ENCODE measurements at places on chromosomes 2 and 18. TPM values are rescaled to one million over a fixed set of nuclear protein-coding genes. Genes with fewer than 3 reads are reported as not detected.

Gene ANKRD62
- total RNA-seq, result not detected

Gene CDH2
- total RNA-seq, result 0.23 TPM

Gene CYTIP
- total RNA-seq, result 417 TPM

Gene DQX1
- 2.3 TPM for total RNA-seq

Gene CERS6
- total RNA-seq, result 15.0 TPM

Gene CRYGD
- total RNA-seq, result not detected

Gene CXCR2
- 0.33 TPM for total RNA-seq

Gene KCNE4
- not detected for total RNA-seq

Gene GPR45
- not detected for total RNA-seq

Gene SLC4A5
- 0.89 TPM for total RNA-seq

Gene TSPYL6
- total RNA-seq, result not detected

Gene PPIL3
- 62.8 TPM for total RNA-seq

Gene CAVIN2
- total RNA-seq, result not detected

Gene LRATD1
- not detected for total RNA-seq

Gene CCDC138
- total RNA-seq, result 16.0 TPM

Gene RAX
- 0.56 TPM for total RNA-seq

Gene CXCR1
- not detected for total RNA-seq

Gene RUFY4
- 3.2 TPM for total RNA-seq

Gene SOWAHC
- 1.0 TPM for total RNA-seq

Gene SERPINB8
- total RNA-seq, result 7.8 TPM

Gene HRH4
- total RNA-seq, result not detected

Gene RIOK3
- total RNA-seq, result 72.8 TPM

Gene RAB12
- 18.6 TPM for total RNA-seq

Gene ALK
- 0.05 TPM for total RNA-seq

Gene ST6GAL2
- not detected for total RNA-seq

Gene COL3A1
- total RNA-seq, result 0.16 TPM

Gene LYG2
- not detected for total RNA-seq

Gene IGFBP2
- total RNA-seq, result 11.6 TPM

Gene CIDEA
- not detected for total RNA-seq

Gene KIAA2012
- total RNA-seq, result not detected

Gene TMEM163
- 0.16 TPM for total RNA-seq

Gene ST8SIA5
- total RNA-seq, result not detected

Gene OXER1
- 0.54 TPM for total RNA-seq

Gene PLB1
- 0.89 TPM for total RNA-seq

Gene CHST9
- total RNA-seq, result not detected

Gene CYS1
- total RNA-seq, result not detected

Gene MATN3
- total RNA-seq, result not detected

Gene PID1
- not detected for total RNA-seq

Gene CHRND
- not detected for total RNA-seq

Gene HOXD9
- total RNA-seq, result not detected

Gene AQP12A
- not detected for total RNA-seq

Gene B3GNT7
- total RNA-seq, result 0.43 TPM

Gene OSR1
- total RNA-seq, result not detected

Gene MBD5
- 37.7 TPM for total RNA-seq

Gene IGFBP5
- 0.02 TPM for total RNA-seq

Gene PJVK
- 1.7 TPM for total RNA-seq

Gene FZD7
- 0.30 TPM for total RNA-seq

Gene ATP6V1B1
- 0.11 TPM for total RNA-seq

Gene ACMSD
- total RNA-seq, result not detected

Gene ANKRD30BL
- not detected for total RNA-seq

Gene OST4
- 263 TPM for total RNA-seq

Gene PRKCE
- 10.4 TPM for total RNA-seq

Gene UGT1A4
- total RNA-seq, result not detected

Gene TMEM17
- total RNA-seq, result not detected

Gene PLEKHB2
- 49.1 TPM for total RNA-seq

Gene NPPC
- total RNA-seq, result not detected

Gene BOLL
- not detected for total RNA-seq

Gene ZNF142
- total RNA-seq, result 24.8 TPM

Measured in activated naive CD4-positive, alpha-beta T cell treated with anti-CD3 and anti-CD28 coated beads, Interleukin-2, amount 50 U/mL, for 72 hours (primary cell).